Dermis lymphatic vessel endothelial cell (primary cell): ENCODE measurements at places on chromosomes 2 and 18. TPM values are rescaled to one million over a fixed set of nuclear protein-coding genes. Genes with fewer than 3 reads are reported as not detected.

Gene PROKR1
- total RNA-seq, result not detected in 2 replicates

Gene PTPRM
- 70.7 and 96.3 TPM in 2 replicates for total RNA-seq

Gene CD226
- total RNA-seq, result 1.2 and 1.5 TPM in 2 replicates

Gene STK36
- 5.5 and 6.7 TPM in 2 replicates for total RNA-seq

Gene CPO
- not detected in 2 replicates for total RNA-seq

Gene ATP8B1
- 20.4 and 31.9 TPM in 2 replicates for total RNA-seq

Gene GLI2
- 0.09 and 0.76 TPM in 2 replicates for total RNA-seq

Gene KCNE4
- total RNA-seq, result under 0.01 and 1.1 TPM in 2 replicates

Gene MGAT5
- total RNA-seq, result 150 and 154 TPM in 2 replicates

Gene CCBE1
- 0.09 and 0.76 TPM in 2 replicates for total RNA-seq

Gene CFC1
- not detected in 2 replicates for total RNA-seq

Gene UCN
- 0.22 and 0.34 TPM in 2 replicates for total RNA-seq

Gene C2orf81
- total RNA-seq, result under 0.01 TPM in 1 of 2 replicates, not detected in the other

Gene CDH2
- 0.26 and 1.8 TPM in 2 replicates for total RNA-seq

Gene DLX1
- total RNA-seq, result 0.09 TPM in 1 of 2 replicates, not detected in the other

Gene RTP5
- total RNA-seq, result not detected in 2 replicates

Gene SERPINB4
- not detected in 2 replicates for total RNA-seq

Gene ZNF638
- 88.5 and 129 TPM in 2 replicates for total RNA-seq

Gene SCN9A
- total RNA-seq, result 0.54 and 0.86 TPM in 2 replicates
